ENCODE measurements at places on chromosomes 12 and 14.

DNA sequence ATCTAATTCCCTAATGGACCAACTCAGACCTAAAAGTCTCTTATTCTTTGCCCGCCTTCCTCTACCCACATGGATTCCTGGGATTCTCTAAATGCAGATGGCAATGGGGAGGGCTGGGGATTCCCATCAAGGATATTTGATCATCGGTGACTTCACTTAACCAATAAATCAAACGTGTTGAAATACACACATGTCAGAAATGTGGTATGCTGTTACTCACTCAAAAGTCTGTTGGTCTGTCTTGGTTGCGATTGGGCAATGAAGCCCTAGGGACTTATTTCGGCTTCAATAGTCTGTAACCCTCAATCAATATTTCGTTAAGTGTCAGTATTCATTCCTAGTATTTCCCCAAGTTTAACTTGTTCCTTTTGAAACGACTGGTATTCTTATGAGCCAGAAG lies 117.2 kb upstream of the DIO3 start:
- DNase-seq: no peak

GRCh38 chr14:53017837-53018236 lies 67.0 kb upstream of the FERMT2 start:
- no peak for DNase-seq

DNA sequence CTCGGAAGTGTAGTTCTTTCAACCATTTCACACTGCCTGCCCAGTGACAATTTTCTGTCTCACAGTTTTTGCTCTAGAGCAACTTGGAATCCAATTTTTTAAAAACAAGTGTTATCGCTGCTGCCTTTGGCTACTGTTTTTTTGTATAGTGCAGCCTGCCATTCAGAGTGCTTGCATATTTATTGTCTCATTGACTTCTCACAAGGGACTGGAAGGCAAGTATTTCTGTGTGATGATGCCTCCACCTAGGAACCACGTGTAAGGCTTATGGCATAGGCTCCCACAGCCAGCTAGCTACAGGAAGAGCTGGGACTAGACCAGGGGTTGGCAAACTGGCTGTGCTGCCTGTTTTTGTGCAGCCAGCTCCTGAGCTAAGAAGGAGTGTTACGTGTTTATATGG lies 903 bp downstream of the PARPBP start:
- peak; percentile 68 for DNase-seq

DNA sequence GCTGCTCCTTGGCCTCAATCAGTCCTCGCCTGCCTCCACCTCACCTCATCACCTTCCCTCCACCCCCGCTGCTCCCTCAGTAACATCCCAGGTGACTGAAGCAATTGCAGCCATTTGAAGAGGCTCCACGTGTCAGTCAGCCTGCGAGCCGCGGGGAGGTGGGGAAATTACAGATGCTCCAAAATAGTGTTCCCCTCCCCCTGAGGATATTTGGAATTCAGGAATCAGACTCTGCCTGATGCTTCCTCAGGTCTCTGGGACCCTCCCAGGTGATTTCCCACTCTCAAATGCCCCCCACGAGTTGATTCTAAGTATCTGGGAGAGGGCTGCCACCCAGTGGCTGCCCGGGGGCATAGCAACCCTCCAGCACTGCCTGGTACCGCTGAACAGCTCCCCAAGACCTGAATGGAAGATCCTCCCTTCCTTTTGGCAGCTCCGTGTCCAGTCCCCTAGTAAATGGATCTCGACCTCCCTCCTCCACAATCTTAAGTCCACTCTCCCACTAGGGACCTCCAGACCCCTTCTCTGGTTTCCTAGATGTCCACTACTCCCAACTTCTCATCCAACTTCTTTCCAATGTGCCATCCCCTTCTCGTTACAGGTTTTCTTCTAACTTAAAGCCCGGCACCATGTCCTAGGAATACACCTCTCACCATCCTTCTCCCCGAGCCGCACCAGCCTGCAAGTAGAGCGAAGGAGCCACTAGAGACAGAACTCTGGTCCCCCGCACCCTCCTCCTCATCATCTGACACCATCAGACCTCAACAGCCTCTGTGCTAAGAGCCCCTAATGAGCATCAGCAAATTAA lies 1.4 kb upstream of the ASIC1 start:
- DNase-seq: peak; percentile 83

- no peak for DNase-seq
Observed at GRCh38 chr12:52452101-52452500, at the start of gene KRT6B. Gene KRT6B (minus strand): TSS chr12:52452146. CDS start chr12:52452078, 68 bp downstream.

DNA sequence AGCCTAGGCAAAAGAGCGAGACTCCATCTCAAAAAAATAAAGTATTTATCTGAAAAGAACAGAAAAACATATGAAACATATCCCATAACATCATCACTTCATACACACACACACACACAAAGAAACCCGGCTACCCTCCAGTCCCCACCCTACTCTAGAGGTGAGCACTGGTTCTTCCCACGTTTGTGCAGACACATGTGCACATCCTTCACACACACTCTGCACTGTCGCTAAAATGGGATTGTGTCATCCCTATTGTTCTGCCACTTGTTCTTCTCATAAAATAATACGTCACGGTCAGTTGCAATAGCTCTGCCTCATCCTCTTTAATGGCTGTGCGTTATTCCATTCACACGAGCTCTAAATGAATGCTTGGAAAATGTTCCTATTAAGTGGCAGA lies 85.9 kb upstream of the ANO2 start:
- peak; percentile 10 for DNase-seq

- DNase-seq: no peak
Observed at GRCh38 chr14:22026527-22026926, 352.9 kb upstream of the OR4E1 start.

GRCh38 chr12:120539303-120539702 lies 5.1 kb downstream of the RNF10 start:
- peak; percentile 11 for DNase-seq

DNA sequence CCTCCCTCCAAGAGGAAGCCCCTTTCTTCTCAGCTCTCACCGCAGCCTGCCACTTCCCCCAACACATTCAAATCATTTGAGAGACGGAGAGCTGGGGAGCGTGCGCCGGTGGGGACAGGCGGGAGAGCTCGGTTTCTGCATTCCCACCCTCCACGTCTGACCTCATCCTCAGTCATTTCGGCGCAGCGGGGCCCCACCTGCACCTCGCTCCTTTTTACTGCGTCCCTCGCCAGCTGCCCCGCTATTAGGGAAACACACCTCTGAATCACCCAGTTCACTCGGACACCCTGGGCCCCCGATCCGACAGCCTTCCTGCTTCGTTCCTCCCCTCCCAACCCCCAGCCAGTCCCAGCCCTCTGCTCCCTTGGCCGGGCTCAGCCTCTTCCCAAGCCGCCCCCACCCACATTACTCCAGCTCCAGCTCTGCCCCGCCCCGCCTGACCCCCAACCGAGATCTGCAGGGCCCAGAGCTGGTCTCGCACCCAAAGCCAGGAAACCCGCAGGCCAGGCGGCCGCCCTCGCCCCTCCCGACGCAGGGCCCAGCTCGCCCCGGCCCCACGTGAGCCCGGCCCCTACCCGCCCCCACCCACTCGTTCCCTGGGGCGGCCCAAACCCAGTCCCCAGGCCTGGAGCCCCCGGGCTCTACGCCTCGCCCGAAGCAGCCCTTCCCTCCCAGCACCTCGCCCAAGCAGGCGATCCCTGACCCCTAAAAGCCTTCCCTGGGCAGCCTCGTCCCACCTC lies 783 bp downstream of the CORO1C start:
- peak; percentile 96 for DNase-seq

DNA sequence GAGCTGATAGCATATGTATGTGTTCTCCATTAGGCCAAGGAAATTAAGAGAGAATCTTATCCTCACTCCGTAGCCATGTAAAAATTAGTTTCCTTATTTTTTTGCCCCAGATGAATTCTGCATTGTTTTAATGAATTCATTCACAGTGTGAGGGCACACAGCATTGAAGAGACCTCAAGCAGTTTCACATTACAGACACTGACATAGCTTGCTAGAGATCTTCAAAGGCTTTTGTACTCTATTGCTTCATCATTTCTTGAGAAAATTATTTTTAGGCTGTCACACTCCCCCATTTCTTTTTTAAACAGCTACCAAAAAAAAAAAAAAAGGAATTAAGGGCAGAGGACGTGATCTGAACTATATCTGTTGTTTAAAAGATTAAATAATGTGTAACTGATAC lies 251.1 kb downstream of the BCAT1 start:
- DNase-seq: no peak

GRCh38 chr12:93944911-93945310 lies 203.5 kb upstream of the PLXNC1 start:
- DNase-seq: peak; percentile 9

GRCh38 chr14:31568161-31568560 lies 7.0 kb downstream of the NUBPL start:
- no peak for DNase-seq

GRCh38 chr12:4762773-4763172 lies 42.6 kb downstream of the GALNT8 start:
- DNase-seq: no peak

DNA sequence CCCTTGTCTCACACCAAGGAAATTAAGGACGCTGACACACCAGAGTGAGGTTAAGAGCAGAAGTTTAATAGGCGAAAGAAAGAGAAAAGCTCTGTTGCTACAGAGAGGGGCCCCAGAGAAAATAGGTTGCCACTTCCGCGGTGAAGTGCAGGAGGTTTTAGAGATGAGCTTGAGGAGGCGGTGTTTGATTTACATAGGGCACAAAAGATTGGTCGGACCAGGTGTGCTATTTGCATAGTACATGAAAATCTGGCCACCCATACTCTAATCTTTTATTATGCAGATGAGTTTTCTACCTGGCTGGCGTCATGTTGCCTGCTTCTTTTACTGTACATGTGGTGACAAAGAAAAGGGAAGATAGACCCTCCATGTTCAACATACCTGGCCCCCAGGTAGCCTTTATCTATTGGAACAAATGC lies 23.3 kb upstream of the MYF6 start:
- peak; percentile 99 for DNase-seq

DNA sequence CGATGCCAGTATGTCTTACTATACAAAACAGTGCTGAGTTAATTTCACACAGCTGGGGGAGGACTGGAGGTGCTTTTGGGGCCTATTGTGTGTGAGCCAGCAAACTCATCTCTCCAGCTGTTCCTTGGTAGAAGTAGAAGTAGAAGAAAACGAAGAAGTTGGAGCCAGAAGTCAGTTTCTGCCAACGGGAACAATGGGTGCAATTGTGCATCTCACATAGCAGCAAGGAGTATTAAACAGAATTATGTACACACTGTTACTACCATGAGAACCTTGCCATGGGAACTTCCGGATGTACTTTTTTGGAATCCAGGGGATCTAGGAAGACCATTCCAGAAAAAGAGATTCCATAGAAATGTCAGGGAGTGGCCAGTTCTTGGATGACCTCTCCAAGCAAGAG lies 88.6 kb downstream of the VCPKMT start:
- DNase-seq: no peak

DNA sequence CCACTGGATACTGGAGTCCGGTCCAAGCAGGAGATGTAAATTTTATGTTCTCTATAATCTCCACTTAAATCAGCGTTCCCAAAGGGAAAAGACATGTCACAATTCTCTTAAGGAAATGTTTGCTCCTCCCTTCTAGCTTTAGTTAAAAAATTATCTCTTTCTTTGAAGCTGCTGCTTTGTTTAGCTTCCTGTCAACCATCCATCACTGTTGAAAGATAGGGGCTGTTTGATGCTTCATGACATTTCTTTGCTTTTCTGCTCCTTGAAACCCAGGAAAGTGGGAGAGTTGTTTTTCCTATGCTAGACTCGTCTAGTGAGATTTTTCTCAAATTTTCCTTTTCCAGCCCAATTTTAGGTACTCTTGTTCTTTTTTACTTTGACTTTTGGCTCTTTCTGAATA lies 31.9 kb downstream of the MBIP start:
- no peak for DNase-seq

- DNase-seq: no peak
Observed at GRCh38 chr14:78359581-78359980, 189.4 kb downstream of the NRXN3 start.

DNA sequence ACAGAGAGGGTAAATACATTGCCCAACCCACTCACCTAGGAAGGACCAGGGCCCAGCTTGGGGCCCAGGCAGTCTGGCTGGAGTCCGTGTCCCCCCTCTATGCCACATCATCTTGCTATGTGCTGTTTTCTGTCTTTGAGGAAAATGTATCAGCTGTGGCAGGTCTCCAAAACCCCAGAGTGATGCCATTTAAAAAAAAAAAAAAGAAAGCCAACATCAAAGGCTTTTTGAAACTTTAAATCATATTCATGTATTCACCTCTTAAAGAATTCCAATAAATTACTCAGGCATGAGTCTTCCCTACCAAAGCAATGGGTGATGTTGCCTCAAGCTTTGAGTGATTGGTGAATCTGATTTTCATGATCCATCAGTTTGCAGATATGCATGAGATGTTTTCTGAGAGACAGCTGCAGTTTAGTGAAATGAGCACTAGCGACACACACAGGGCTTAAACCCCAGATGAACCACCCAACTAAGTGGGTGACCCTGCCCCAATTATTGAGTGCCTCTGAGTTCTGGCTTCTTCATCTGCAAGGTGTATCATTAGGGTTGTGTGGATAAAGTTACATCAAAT lies 6.1 kb downstream of the KRT81 start:
- DNase-seq: no peak

DNA sequence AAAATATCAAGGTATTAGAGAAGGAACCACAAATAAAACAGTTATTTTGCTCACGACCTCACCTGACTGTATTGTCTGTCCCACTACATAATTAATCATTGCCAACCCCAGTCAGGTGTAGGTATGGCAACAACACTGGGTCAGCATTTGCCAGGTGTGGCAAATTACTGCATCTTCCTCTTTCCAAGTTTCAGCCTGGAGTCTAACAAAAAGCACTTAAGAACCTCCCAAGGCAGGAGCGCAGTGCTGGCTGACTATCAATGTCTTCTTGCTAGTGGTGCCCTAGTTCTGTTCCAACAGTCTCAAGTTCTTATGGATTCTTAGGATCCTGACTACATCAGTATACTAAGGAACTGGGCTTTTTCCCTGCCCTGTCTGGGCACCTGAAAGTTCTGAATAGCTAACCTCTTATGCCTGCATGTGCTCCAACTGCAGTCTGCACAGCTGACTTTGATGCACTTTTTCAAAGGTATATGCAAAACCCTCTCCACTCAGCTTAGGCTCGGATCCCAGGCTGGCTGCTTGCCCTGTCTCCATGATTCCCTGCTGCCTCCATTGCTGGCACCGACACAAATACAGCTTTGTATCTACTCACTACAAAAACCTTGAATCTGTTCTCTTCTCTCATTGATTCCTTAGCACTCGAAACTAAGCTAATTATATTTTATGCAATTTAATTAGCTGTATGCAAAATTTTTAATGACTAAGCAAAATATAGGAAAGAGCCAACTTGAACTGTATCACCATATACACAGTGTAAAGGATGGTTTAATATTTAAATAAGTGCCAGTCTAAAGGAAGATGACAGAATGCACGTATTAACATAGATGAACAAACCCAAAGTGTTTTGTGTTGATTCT lies 113.3 kb downstream of the PRKD1 start:
- peak; percentile 86 for DNase-seq

- DNase-seq: no peak
Observed at GRCh38 chr12:6763380-6763779, 2.8 kb upstream of the PTMS start.
